ENCODE measurements at places on chromosomes 12 and 14. TPM values are rescaled to one million over a fixed set of nuclear protein-coding genes. Genes with fewer than 3 reads are reported as not detected.

DNA sequence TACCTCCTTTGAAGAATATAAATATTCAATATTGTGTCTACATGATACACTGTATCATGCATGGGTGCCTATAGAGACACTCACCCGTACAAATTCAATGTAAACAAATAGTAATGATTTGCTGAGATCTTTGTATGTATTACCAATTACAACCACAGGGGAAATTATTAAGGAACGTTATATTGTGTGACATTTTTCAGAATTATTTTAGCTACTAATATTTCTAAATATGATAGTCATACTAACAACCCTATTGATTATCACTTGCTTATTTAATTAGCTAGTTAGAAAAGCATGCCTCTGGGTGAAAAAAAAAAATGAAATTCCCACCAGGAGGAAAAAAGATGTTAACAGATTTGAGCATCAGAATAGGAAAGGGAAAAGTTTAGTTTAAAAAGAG, 2.1 kb downstream of the SOX5 start:
- DNase-seq: no peak

DNA sequence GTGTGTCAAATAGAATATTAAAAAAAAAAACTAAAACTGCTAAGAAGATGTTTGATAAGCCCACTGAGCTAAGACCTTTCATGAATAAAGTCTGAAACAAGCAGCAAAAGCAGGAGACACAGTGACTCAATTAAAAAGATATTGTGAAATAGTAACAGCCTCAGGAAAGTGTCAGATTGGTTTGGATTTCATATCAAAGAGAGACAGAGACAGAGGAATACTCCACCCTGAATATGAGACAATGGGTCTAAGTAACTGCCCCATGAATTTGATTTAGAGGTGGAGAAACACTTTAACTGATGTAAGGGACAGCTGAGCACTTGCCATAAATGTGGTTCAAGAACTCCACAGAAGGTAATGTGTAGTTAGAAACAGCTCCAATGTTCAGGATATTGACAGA, 277.9 kb upstream of the FOXG1 start:
- no peak for DNase-seq

BEGAIN gene
- 8.1 TPM for total RNA-seq

- DNase-seq: no peak
Measured at GRCh38 chr14:74938531-74939495, 15.8 kb upstream of the RPS6KL1 start.

SLC22A17 gene
- total RNA-seq: 158 TPM

IL22 gene
- not detected for total RNA-seq
